PC-9 (cell line): ENCODE measurements at places on chromosomes 4 and X. TPM values are rescaled to one million over a fixed set of nuclear protein-coding genes. Genes with fewer than 3 reads are reported as not detected.

GRCh38 chr4:7524843-7525242 lies 90.1 kb upstream of the PSAPL1 start:
- H3K27me3 ChIP-seq: no peaks in the 10 kb centered on the region
- no peaks in the 10 kb centered on the region for H3K4me1 ChIP-seq
- no peaks in the 10 kb centered on the region for H3K36me3 ChIP-seq
- no peak for DNase-seq
- H3K4me3 ChIP-seq: no peak overlapping the region

The PNMA3 gene
- not detected in 2 replicates for total RNA-seq

- no peaks in the 10 kb centered on the region for H3K27me3 ChIP-seq
- no peak overlapping the region for H3K4me3 ChIP-seq
- H3K36me3 ChIP-seq: no peaks in the 10 kb centered on the region
- no peaks in the 10 kb centered on the region for H3K4me1 ChIP-seq
Observed at GRCh38 chrX:101450961-101451360, 34.3 kb upstream of the ARMCX4 start.

GRCh38 chr4:84680956-84681355 lies 98.0 kb downstream of the CDS1 start:
- no peak overlapping the region for H3K4me3 ChIP-seq
- DNase-seq: no peak
- no peaks in the 10 kb centered on the region for H3K27me3 ChIP-seq
- H3K27ac ChIP-seq: no peak overlapping the region
- peaks cover 11% of the 10 kb centered on the region for H3K4me1 ChIP-seq

The CT55 gene
- total RNA-seq: not detected in 2 replicates
